MM.1S (cell line): ENCODE measurements at places on chromosomes 2 and 18.
A peak's percentile ranks its signal among the peaks of the same experiment; 100 is the strongest.

GRCh38 chr18:23616258-23616657 lies 30.0 kb upstream of the NPC1 start:
- no peak for DNase-seq

DNA sequence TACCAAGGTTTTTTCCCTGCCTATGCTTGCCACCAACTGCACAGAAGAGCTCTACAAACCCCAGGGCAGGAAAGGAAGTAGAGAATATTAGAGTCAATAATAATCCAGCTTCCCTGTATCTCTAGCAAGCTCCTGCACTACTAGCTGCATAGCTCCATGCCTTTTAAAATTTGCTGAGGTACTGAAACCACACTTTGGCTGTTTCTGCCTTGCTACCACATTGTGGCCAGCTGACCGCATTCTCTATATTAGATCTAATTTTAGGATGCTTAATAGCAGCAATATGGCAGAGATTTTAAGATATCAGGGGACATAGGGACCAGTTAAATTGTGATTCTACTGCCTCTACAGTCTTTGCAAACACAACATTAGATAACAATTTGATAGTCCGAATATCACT lies 534.6 kb downstream of the MBD2 start:
- peak; percentile 83 for DNase-seq

GRCh38 chr18:57075716-57076400 lies 71.0 kb upstream of the BOD1L2 start:
- no peak for DNase-seq

DNA sequence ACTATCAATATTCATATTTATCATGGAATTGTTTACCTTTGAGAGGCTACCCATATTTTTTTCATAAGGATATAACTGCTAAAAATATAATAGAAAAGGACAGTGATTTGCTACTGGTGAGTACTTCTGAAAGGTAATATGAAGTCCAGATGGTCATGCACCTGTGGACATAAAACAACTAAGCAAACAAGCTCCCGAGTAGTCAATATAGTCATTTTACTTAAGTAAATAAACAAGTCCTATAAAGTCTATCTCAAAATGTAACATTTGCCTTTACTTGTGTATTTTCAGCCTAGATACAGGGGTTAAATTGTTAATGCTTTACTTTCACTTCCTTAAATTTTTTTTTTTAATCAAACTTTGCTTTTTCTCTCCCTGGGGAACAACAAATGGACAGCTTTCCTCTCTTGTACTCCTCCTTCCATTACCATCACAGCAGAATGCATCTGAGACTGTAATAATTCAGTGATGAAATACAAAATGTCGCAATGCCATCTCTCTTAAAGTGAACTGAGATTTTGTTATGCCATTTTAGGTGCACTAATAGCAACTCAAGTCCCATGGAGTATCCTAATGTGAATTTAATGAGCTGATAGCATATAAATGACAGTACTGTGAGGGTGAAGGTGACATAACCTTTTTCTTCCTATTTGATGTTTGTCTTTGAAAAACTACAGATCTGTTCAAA lies 1325.4 kb upstream of the ZEB2 start:
- DNase-seq = no peak

- DNase-seq = peak; percentile 36
These were observed at the start of gene TRABD2A for GRCh38 chr2:84880645-84881521. TSS of gene TRABD2A (minus strand) at chr2:84881084. CDS start at chr2:84881039, 45 bp downstream.

- DNase-seq = no peak
These were observed 49.2 kb upstream of the ZNF804A start for GRCh38 chr2:184549153-184549552.

- no peak for DNase-seq
These were observed 53.8 kb upstream of the TMEM163 start for GRCh38 chr2:134772493-134773169.

DNA sequence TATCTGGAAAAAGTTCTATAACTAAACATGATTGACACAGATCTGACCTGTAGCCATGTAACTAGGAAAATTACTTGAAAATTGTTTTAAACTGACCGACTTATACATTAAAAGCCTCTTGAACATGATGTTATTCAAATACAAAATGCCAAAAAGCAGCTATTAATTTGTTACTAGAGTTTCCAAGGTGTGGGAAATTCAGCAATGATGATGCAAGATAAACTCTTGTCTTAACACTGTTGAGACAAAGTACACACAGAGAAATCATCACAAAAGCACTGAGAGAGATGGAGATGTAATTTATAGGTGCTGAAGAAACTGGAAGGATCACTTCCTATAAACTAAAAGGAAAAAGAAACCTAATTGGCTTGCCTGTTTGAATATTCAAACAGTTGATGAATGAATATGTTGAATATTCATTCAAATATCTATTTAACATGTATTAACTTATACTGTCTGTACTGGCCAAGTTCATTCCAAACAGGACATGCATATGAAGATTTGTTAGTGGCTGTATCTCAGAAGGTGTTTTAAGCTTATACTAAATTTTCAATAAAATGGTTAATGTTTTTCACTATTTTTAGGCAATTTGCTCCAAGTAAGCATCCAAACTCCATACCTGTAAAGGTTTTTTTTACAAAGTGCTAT lies 34.6 kb upstream of the WDR75 start:
- no peak for DNase-seq

GRCh38 chr18:58257461-58257860 lies 213.4 kb downstream of the NEDD4L start:
- DNase-seq = no peak

DNA sequence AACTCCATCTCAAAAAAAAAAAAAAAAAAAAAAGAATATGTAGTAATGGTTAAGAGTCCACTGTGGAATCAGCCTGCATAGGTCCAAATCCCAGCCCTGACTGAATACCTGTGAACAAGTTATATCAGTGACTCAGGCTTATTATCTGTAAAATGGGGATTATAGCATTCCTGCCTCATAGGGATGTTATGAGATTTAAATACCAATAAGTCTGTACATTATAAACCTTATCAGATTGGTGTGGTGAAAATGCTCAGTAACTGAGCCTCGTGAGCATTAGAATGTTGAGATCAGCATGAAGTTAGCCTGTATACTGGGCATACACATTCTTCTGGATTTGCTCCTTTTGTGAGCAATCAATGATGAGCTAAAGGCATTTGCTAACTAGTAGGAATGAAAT lies 3.0 kb upstream of the AMMECR1L start:
- DNase-seq = no peak

GRCh38 chr2:15788830-15789229 lies 151.5 kb upstream of the MYCN start:
- DNase-seq = no peak

DNA sequence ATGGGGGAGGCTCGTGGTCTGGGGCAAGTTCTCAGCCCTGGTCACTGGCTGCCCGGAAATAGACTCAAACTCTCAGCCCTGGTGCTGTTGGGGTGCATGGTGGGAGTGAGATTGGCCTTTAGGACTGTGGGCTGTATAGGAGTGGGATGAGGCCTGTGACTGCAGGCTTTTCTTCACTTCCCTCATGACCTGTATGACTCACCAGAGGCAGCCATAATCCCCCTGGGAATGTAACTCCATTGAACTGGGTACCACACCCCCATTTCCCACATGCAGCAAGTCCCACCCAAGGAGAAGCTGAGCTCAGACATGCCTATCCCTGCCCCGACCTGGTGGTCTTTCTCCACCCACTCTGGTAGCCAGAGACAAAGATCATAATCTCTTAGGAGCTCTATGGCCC lies 177.7 kb upstream of the OSR1 start:
- DNase-seq = no peak

DNA sequence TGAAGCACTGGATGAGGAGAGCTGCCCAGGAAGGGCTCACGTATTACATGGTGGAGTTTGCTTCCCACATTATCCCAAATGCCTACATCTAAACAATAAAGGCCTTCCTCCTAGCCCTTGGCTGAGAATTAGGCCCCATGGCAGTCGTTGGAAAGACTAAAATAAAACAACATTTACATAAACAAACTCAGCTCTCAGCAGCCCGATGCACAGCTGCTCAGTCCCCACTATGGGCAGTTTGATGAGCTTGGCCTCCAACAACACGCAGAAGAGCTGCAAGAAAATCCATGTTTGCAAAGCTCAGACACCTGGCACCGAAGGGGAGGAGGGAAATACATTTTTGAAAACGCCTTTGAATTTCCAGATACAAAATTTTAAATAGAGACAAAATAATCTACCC lies 352.4 kb downstream of the EIPR1 start:
- DNase-seq = no peak

GRCh38 chr2:84498150-84498799 lies 18.0 kb upstream of the DNAH6 start:
- no peak for DNase-seq

- no peak for DNase-seq
These were observed 47.8 kb upstream of the ST3GAL5 start for GRCh38 chr2:85936421-85937068.

DNA sequence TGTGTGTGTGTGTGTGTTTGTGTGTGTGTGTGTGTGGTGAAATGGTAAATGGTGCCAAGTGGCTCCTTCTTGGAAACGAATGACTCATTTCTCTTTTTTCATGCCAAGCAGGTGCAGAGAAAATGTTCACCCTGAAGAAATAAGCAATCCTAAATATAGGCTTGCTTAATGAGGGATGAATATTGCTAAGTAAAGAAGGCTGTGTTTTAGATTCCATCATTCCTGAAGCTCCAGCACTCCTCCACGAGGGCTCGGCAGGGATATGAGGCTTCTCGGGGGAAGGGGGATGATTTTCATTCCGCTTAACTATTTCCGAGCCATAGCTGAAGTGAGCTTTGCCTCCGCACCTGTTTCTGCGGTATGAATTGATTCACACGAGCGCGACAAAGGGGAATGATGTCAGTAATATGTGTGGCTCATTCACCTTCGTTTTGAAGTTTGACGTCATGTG lies 72.9 kb downstream of the TSN start:
- DNase-seq = no peak

- peak; percentile 56 for DNase-seq
These were observed 18.4 kb upstream of the YES1 start for GRCh38 chr18:830315-830901.

GRCh38 chr2:130347220-130347925 lies 4.7 kb downstream of the IMP4 start:
- DNase-seq = no peak

DNA sequence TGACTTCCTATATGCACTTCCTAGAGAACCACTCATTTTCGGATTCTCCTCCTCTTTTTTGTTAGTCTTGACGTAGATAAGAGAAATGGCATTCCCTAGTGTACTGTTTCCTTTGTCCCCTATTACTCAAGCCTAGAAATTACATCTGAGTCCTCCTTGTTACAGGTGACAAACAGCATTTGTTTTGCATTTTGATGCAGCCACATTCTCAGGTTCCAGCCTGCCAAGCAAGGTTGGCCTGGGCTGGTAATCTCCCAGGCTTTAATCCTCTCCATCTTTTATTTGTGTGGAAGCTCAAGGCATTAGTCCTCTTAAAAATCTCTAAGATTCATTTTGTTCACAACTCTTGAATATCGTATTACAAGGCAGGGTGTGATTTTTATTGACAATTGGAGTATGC lies 318.0 kb upstream of the NRP2 start:
- no peak for DNase-seq

DNA sequence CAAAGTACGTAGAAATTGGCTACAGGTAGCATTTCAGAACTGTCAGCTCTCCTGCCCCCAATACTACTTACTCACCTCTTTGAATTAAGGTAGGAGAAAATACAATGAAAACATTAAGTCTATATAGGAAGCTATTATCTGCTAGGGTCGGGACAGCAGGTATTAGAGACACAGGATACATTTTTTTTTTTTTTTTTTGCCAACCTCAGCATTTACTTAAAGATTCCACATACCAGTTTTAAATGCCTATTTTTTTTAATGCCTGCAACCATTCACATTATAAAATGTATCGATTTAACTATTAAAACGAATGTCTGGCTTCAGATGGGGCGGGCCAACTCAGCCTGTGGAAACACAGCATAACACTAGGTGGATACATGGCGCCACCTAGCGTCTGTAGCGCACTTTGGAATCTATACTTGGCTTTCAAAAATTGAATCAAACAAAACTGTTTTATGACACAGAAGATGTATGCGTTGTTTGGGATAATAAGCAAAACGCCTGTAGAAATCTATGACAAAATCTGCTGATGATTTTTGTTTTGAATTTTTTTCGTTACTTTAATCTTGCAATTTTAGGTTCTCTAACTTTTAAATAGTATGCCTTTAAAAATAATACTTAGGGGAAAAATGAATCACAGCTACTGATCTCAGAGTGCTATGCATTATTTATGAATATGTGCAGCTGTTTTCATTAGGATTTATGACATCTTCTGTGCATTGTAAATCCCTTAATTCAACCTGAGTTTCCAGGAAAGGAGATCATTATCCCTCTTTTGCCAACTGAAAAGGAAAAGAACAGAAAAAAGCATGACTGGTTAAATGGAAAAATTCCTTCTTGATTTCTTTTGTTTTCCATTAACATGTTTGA lies 261.0 kb downstream of the NYAP2 start:
- DNase-seq = peak; percentile 78

GRCh38 chr2:32647180-32647651 lies 19.4 kb downstream of the TTC27 start:
- DNase-seq = no peak

DNA sequence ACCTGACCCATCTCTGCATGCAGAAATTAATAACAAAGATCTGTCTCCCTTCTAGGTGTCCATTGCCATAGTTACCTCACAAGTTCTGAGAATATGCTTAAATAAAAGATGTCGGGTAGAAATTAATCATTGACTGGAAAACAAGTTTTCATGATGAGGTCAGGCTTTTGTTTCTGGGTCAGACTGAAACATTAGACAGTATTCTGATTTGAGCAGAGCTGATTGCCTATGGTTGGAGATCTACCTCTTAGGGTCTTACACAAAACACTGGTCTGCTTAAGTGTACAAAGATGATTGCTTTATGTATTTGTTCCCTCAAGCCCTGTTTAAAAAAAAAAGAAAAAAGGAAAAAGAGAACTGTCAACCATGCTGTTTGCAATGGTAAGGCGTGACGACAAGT lies 956.4 kb downstream of the CPS1 start:
- DNase-seq = no peak

- DNase-seq = no peak
These were observed 76.7 kb downstream of the FAM210A start for GRCh38 chr18:13649397-13650390.

- DNase-seq = no peak
These were observed 109.2 kb downstream of the THADA start for GRCh38 chr2:43486603-43487002.

- DNase-seq = no peak
These were observed 417.7 kb upstream of the SALL3 start for GRCh38 chr18:78561757-78562510.

GRCh38 chr2:40606862-40607261 lies 155.0 kb upstream of the SLC8A1 start:
- no peak for DNase-seq
